ENCODE measurements at places on chromosomes 5 and 9.

DNA sequence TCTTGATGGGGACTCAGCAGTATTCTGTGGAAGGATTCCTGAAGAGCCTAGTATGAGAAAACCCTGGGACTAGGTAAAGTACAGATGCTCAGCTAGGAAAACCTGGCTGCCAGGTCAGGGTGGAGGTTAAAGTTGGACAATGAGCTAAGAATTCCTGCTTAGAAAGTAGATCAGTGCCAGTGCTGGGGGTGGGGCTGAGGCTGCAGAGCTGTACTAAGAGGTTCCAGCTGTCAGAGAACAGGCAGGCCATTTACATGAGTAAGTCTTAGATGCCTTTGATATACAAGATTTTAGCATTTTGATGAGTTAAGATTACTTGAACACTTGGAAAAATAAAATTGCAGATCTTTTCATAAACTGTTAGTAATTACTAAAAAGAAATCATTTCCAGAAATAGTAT is 332.3 kb upstream of the NUDT12 start:
- DNase-seq = no peak

- DNase-seq = no peak
Measured at GRCh38 chr5:165397516-165397915, 1892.1 kb downstream of the MAT2B start.

DNA sequence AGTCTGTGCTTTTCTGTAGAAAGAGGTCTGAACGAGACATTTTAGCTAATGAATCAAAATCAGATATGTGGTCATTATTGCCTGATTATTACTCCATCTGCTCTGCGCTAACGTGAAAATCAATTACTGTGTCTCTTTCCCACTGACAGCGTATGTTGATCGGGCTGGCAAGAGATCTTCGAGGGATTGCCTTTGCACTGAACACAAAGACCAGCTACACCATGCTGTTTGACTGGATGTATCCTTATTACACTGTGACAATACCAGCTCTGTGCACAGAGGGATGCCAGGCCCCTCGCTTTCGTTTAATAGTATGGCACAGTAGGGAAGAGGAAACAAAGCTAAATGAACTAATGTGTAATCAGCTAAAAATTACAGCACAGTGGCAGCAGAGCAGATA is 103.7 kb upstream of the TLX3 start:
- DNase-seq = no peak

DNA sequence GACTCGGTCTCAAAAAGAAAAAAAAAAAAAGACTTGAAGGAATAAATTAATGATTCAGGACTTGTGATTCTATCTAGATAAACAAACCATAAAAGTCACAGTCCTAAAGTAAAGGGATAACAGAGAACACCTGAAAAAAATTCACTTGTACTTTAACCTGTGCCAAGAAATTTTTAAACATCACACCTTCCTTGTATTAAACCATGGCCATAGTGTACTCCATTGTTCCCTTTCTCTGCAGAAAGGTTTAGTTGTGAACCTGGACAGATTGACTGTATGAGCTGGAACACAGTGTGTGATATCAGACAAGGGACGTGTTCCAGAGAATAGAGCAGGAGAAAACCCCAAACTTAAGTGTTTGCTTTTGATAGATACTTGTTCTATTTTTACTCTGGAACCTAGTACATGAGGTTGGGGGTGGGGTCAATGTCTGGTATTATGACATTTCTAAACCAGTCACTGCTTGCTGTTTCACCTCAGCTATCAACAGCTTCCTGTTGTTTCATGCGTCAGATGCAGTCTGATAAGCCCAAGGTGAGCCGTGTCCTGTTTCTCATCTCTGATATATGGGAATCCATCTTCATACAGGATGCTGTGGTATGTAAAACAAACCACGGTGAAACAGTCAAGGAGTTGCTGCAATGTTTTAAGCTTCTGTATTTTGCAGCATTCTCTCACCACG is 62.5 kb upstream of the ITGA1 start:
- DNase-seq = peak; percentile 88

- no peak for DNase-seq
Measured at GRCh38 chr9:28782630-28783029, 1209.3 kb upstream of the C9orf72 start.

- DNase-seq = no peak
Measured at GRCh38 chr5:98721231-98721928, 52.1 kb upstream of the RGMB start.

- DNase-seq = no peak
Measured at GRCh38 chr9:16879416-16879815, 8.9 kb upstream of the BNC2 start.

DNA sequence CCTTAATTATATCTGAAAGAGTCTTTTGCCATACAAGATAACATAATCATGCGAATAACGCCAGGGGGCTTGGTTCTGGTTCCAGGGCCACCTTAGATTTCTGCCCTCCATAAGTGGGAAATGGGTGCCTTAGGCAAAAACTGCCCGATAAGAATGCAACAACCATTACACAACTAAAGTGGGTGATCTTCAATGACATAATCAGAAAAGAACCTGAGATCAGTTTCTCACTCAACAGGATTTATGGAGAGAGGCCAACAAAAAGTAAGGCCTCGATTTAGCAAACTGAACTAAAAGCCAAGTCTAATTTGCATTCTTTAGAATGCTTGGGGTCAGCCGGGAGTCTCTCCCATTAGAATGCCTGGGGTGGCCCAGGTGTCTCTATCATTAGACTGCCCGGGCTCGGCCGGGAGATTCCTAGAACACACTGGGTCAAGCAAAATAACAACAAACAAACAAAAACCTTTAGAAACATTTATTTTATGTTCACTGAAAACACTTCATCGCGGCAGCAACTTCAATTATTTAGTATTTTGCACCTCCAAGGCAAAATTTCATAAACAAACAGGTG is 194.8 kb downstream of the AUH start:
- no peak for DNase-seq

- DNase-seq = no peak
Measured at GRCh38 chr5:125277494-125278154, 531.2 kb upstream of the ZNF608 start.

DNA sequence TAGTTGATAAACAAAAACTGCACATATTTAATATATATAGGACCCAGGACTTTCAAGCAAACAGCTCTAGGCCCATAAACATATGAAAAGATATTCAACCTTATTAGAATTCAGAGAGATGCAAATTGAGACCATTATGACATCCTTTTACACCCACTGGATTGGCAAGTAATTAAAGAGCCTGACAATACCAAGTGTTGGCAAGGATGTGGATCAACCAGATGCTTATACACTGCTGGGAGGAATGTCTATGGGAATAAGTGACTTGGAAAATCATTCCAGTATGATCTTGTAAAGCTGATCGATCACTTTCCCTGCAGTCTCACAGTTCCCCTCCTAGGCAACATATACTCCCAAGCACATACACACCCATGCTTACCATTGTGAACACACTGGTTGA is 15.5 kb upstream of the TCOF1 start:
- DNase-seq = no peak

GRCh38 chr9:1087120-1087881 is 37.1 kb downstream of the DMRT2 start:
- no peak for DNase-seq

DNA sequence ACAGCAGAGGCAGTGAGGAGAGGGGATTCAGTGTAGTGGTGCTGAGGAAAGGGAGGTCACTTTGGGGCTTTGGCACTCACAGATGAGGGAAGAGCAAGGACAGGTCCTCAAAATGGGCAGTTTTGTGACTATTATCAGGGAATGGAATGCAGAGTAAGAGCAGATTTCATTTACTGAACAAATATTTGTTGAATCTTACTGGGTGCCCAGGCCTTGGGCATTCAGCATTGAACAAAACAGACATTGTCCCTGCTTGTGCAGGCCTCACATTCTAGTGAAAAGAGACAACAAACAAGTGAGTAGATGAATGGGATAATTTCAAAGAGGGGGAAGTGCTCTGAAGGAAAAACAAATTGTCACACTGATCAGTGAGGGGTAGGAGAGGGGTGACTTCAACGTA is 404.1 kb downstream of the DMRT2 start:
- DNase-seq = no peak

DNA sequence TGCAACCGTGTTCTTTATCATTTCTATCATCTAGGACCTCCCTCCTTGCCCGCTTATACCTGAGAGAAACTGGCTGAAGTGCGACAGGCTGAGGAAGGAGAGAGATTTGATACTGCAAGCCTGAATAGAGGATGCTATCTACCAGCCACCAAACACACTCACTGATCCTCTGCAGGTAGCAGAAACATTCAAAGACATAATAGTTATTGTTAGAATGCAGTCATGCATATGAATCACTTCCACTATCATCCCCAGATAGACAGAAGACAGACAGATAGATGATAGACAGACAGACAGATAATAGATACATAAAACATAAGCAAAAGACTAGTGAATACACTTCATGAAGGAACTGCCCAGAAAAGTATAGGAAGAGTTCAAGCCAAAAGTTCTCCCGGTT is 32.9 kb downstream of the FAM81B start:
- DNase-seq = no peak

DNA sequence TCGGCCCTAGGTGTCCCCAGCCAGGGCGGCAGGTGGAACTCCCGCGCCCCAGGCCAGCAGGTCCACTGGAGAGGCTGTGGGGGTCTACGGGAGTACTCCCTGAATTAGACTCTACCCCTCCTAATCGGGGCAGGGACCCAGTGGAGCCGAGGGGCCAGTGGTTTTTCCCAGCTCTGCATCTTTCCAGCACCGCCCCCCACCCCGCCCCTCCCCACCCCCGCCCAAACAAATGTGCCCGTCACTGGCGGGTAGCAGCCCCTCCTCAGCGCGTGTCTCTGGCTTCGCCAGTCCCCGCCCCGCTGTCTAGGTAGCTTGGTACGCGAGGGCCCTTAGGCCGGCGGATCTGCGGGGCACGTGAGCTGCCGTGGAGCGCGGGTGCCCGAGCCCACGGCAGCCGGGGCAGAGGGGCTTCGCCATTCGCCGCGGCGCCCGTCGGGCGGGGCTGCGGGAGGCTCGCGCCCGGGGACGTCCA is 7.0 kb downstream of the UNC5A start:
- no peak for DNase-seq

GRCh38 chr9:95876595-95876994 is 1.1 kb downstream of the ERCC6L2 start:
- peak; percentile 33 for DNase-seq

DNA sequence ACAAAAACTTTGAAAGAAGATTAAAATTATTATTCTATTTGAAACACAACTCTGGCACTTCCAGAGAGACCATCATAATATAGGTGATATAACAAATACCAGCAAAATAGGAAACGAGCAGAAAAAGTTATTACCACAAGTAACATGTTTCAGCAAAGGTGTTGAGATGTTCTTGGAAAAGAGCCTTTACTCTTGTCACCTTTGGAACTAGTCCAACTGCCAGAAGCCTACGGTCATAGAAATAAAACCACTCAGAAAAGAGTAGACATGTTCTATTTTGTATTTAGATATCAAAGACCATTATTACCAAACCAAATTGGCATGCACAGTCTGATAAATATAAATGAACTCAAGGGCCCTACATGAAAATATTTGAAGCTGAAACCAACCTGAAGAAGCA is 145.0 kb upstream of the DMAC1 start:
- DNase-seq = no peak

- no peak for DNase-seq
Measured at GRCh38 chr5:156174225-156174624, 152.7 kb upstream of the SGCD start.

DNA sequence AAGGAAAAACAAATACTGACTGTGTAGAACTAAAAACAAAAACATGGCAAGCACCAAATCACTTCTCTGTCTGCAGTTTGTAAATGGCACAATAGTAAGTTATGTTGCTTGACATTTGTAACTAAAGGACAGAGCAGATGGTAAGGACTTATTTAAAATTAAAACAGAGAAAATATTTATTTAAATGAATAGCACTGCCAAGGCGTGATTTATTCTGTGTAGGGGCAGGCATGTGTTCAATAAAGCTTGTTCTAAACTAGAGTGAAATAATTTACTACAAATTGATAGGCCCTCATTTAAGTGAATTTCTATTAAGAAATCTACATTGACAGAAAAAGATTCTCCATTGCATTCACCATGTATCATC is 231.5 kb downstream of the CYLC2 start:
- DNase-seq = no peak

DNA sequence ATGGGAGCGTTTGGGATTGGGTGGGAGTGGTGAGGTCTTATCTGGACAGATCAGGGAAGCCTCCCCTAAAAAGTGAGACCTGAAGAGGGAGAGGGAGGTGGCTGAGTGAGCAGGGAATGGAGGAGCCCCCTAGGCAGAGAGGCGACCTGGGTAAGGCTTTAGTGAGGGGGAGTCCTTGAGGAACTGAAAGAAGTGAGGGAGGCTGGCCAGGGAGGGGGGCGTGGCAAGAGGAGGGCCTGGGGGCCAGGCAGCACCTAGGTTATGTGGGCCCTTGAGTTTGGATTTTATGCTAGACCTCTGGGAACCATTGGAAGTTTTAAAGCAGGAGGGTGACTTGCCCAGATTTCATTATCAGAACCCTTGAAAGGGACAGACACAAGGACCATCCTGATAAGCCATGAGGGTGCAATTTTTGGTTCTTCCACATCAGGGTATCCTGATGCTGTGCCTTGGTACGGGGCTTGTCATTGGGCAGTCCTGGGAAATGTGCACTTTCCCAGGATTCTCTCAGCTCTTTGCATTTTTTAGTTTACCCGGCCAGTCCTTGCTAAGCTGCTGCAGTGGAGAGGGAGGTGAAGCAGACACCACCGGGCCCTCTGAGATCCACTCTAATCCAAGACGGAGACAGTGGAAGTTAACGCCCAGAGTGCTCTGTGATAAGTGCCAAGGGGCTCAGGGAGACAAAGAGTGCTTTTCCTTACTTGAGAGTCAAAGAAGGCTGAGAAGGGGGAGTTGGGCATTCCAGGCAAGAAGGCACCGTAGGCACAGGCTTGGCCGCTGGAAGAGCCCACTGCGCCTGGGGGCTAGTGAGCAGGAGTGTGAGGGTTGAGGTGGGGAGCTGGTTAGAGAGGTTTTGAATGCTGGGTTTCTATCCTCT is 16.1 kb downstream of the GSN start:
- DNase-seq = no peak

GRCh38 chr5:119445544-119445943 is 6.8 kb upstream of the HSD17B4 start:
- DNase-seq = no peak

DNA sequence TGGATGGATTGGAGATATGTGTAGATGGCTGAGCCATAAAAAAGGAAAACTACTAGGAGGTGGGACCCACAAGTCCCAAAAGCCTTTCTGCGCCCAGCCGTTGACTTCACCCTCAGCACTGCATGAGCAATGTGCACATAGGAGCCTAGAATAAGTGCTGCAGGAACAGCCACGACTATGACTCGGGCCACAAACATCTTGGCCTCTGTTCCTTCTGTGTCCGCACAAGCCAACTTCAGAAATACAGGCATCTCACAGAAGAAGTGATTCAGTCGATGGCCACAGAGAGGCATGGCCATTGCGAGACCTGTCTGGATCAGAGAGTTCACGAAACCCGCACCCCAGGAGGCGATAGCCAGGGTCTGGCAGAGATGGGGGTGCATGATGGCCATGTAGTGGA is 587 bp downstream of the OR2Y1 start:
- no peak for DNase-seq

DNA sequence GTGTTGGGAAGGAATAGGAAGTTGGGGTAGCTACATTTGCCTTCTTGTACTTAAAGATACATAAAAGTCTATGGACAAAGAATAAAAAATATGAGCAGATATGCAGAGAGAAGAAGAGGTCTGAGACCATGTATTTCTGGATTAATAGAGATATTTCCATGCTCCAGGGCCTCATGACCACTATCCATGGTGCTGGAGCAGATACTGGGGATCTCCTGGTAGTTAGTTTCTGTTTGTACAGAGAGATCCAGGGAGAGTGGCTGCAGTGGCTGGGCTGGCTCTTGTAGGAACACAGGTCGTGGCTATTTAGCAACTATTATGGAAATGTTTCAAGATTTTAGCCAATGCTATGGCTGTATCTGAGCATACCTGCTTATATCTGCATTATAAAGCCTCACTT is 184.2 kb upstream of the TMEM161B start:
- DNase-seq = no peak
